ENCODE measurements at places on chromosomes 4 and X.

DNA sequence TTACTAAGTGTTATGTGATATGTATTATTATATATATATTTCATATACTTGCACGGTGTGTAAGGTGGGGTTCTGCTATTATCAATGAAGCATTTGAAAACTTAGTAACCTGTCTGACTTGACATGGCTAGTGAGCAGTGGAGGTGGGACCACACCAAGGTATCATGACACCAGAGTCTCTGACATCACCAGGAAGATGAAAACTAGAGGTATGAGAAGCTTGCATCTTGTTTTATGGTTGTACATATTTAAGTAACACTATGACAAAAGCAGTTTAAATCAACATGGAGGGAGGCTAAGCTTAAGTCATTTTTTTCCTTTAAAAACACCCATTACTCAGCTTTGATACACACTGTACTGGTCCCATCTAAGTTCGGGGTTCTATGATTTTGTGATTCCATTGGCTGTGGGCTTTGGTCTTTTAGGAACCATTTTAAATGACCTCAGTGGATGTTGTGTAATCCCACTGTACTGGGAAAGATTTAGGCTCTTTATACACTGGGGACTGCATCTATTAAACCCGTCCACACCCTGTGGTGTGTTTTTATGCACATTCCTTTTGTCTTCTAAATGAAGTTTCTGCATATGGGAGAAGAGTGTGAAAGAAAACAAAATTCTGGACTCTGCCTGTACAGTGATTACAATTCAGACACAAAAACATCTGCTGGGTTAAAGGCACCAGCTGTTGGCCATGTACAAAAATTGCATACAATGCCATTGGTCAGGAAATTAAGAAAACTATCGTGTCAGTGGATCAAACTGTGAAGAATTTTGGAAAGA lies 570.6 kb downstream of the SPRY1 start:
- no peak for DNase-seq

DNA sequence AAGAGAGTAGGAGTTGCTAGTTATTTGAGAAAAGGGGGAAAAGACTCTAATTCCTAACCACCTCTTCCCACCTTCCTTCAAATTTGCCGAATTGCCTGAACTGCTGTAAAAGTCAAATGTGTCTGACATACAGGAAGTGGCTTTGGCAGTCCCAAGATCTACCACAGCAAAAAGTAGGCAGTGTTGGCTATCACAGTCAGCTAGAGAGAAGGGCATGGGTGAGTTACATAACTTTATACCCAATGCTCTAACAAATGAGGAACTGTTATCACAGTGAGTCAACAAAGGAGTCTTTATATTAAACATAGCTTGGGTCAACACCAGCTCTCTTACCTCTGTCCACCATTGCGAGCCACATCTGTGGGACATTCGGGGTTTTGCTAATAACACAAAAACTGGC lies 2.4 kb upstream of the MBNL3 start:
- no peak for DNase-seq

DNA sequence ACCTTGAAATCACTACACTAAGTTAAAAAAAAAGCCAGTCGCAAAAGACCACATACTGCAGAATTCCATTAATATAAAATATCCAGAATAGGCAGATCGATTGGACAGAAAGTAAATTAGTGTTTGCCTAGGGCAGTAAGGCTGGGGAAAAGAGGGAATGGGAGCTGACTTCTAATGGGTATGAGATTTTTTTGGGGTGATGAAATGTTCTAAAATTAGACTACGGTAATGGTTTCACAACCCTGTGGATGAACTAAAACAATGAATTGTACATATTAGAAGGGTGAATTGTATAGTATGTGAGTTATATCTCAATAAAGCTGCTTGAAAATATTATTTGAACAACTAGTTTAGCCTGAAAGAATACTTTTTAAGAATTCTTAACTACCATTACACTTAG lies 6.7 kb upstream of the GPRIN3 start:
- DNase-seq: no peak

- no peak for DNase-seq
Measured at GRCh38 chr4:74206088-74206825, 48.3 kb downstream of the MTHFD2L start.

DNA sequence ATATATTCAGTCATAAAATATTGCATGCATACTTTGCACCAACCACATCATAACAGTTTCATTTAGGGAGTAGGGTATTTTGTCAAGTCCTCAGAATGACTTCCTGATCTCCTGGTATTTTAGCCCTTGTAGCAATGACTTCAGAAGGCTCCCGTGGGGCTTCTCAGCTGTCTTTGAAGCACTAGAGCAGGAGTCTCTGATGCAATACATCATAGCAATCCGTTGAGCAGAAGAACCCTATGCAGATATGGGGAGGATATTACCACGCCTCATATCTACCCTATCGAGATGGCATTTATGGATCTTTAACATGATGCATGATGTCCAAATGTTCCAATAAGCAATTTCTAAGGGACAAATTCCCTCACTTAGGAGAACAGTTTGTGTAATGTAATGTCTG lies 373.7 kb upstream of the FTHL17 start:
- DNase-seq: no peak

- no peak for DNase-seq
Measured at GRCh38 chrX:48696909-48697727, 584 bp downstream of the SUV39H1 start.

GRCh38 chrX:102968216-102968615 lies 31.1 kb downstream of the RAB40AL start:
- no peak for DNase-seq

DNA sequence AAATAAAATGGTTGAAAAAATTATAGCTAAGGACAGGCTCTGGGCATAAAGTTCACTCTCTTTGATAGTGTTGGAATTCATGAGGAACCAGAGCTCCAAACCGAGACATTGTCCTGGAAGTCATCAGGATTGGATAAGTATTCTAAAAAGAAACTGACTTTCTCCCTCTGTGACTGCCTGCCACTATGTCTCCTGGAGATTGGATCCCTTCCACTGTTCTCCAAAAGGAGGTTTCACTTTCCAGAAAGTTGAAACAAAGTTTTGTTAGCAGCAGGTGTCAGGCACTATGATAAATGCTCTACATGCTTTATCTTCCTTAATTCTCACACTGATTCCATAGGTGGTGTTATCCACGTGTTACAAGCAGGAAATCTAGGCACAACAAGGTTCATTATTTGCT lies 16.8 kb downstream of the BANK1 start:
- DNase-seq: no peak

DNA sequence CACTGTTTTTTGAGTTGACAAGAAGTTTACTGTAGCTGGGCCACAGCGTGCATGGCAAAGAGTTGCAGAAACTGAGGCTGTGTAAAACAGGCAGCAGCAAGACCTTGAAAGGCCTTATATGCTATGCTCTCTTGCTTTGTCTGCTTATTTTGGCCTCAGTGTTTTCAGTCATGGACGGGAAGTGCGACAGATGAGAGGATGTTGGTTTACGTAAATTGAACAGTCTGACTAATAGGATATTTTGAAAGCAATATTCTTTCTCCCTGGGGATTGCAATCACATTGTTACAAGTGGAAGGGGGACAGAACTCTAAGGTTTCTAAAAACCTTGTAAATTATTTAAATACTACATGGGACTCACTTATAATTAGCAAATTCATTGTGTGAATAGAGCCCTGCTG lies 32.2 kb upstream of the MAGEA10 start:
- no peak for DNase-seq

DNA sequence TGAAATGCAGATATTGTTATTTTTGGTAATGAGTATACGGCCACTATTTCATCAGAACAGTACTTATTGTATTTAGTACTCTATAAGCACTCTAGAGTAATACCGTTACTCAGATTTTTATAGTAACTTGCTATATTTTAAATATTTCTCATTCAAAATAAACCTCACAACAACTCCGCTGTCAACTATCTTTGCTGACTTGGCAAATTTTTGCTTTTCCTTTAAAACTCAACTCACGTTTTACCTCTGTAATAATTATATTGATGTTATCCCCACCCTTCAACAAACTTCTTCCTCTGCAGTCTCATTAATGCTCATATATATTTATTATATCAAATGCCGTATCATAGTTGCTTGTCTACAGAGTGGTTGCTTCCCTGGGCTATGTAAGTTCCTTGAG lies 9.0 kb downstream of the JCHAIN start:
- DNase-seq: no peak

DNA sequence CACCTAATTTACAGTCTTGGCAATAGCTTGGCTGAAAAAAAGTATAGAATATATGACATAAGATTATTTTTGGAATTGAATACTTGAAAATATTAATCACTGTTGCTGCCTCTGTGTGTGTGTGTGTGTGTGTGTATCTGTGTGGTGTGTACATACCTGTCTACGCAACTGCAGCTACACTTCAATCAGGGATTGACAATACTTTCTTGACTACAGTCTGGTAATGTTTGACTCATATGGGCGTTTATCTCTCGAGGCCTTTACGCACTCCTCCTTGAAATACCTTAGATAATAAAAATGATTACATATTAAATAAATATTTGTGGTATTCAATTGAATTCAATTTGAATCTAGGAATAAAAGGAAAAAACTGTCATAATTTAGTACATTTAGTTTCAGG lies 565.2 kb downstream of the PCDH18 start:
- no peak for DNase-seq

All from stimulated activated CD8-positive, alpha-beta memory T cell treated with anti-CD3 and anti-CD28 coated beads, Interleukin-4, amount 100 ng/mL, for 4 hours (primary cell).